ENCODE measurements at places on chromosomes 6 and 20. TPM values are rescaled to one million over a fixed set of nuclear protein-coding genes. Genes with fewer than 3 reads are reported as not detected.

Gene RIPOR3
- total RNA-seq: 0.44 TPM

Gene SLC52A3
- not detected for total RNA-seq

Gene C6orf52
- 8.2 TPM for total RNA-seq

Gene COX4I2
- total RNA-seq: not detected

Gene HUS1B
- 0.59 TPM for total RNA-seq

Gene SUN5
- total RNA-seq: not detected

Gene OTOR
- total RNA-seq: not detected

Gene FKBP1C
- 1.5 TPM for total RNA-seq

Gene KCNK17
- total RNA-seq: 1.2 TPM

Gene CST7
- not detected for total RNA-seq

Gene MAVS
- 37.2 TPM for total RNA-seq

Gene IL17F
- not detected for total RNA-seq

Gene GLP1R
- 0.89 TPM for total RNA-seq

Gene MAS1
- total RNA-seq: not detected

Gene EYA4
- total RNA-seq: 0.86 TPM

Gene MEP1A
- total RNA-seq: not detected

Gene SLC25A27
- 8.4 TPM for total RNA-seq

Gene LY86
- not detected for total RNA-seq

Gene LHFPL5
- not detected for total RNA-seq

Gene HLA-DRB5
- total RNA-seq: not detected

Gene HLA-DPA1
- total RNA-seq: 1.8 TPM

Gene NR2E1
- not detected for total RNA-seq

Gene VSX1
- total RNA-seq: 4.2 TPM

Gene MEI4
- total RNA-seq: 0.44 TPM

Gene PRDM13
- 0.14 TPM for total RNA-seq

Gene HLA-DMB
- 0.59 TPM for total RNA-seq

Gene OLIG3
- 0.14 TPM for total RNA-seq
